Chondrocyte (in vitro differentiated cells): ENCODE measurements at places on chromosomes 1 and 21. TPM values are rescaled to one million over a fixed set of nuclear protein-coding genes. Genes with fewer than 3 reads are reported as not detected.

Gene AADACL4
- total RNA-seq: not detected in 3 replicates

Gene PHLDA3
- 111 to 120 TPM (median 115 TPM) in 3 replicates for total RNA-seq

Gene PDZK1IP1
- not detected in 3 replicates for total RNA-seq

DNA sequence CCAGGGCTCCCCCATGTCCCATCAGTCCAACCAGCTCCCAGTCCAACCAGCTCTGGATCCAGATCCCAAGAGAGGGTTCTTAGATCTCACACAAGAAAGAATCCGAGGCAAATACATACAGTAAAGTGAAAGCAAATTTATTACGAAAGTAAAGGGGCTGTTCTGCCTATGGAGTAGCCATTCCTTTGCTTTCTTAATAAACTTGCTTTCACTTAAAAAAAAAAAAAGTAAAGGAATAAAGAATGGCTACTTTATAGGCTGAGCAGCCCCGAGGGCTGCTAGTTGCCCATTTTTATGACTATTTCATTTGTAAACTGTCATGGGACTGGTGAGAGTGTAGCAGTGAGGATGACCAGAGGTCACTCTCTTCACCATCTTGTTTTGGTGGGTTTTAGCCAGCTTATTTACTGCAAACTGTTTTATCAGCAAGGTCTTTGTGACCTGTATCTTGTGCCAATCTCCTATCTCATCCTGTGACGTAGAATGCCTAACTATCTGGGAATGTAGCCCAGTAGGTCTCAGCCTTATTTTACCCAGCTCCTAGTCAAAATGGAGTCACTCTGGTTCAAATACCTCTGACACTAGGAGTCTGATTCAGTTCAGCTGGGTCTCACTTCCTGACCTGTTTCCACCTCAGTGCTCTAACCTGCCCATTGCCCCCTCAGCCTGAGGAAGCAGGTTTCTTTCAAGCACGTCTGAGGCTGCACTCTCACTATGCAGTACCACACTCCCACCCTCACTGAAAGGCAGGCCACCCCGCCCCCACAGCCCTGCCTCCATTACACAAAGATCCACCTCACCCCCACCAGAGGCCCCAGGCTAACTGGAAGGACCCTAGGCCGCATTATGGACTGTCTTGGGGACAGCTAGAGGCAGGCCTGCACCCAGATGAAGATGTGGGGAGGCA, 26.5 kb upstream of the ATP2B4 start:
- no peak for DNase-seq

DNA sequence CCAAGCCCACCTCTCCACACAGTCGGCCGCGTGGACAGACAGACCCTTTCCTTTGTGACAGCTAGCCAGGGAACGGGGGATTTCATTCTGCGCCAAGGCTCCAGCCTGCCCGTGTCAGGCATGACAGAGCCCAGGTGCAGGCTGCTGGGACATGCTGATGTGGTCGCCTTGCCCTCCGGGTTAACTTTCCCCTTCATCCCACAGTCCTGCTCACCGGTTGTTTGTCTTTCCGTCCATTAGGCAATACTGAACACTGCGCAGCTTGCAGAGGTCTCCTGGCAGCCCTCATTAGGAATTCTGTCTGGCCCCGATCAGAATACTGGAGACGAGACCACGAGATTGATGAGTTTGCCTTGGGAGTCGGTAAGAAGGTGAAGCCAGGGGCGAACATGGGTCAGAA, 62.8 kb downstream of the SPSB1 start:
- DNase-seq: no peak

- no peak for DNase-seq
These were observed 14.2 kb downstream of the VPS13D start for GRCh38 chr1:12244078-12244477.
